ENCODE measurements at places on chromosomes 16 and 17.
A peak's percentile ranks its signal among the peaks of the same experiment; 100 is the strongest.

DNA sequence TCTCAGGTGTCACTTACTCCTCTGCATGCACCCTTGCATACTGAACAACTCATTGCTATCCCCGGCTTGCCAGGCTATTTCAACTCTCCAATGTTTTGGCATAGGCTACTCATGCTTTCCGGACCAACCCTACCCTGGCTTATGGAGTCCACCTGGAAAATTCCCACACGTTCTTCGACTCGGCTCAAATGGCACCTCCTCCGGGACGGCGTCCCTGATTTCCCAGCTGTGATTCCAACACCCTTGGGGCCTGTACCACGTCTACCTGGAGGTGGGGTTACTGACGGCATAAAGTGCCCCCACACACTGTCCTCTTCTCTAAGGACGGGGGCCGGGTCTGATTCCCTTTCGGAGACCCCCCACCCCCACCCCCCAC, 498 bp downstream of the SMYD4 start:
- DNase-seq = no peak

- no peak for DNase-seq
Observed at GRCh38 chr17:18021372-18021771, 17.6 kb downstream of the ATPAF2 start.

- no peak for DNase-seq
Observed at GRCh38 chr16:47079860-47080259, 63.9 kb downstream of the NETO2 start.

- DNase-seq = no peak
Observed at GRCh38 chr16:4179020-4179419, 62.8 kb upstream of the ADCY9 start.

GRCh38 chr16:66401610-66402009, 25.5 kb upstream of the BEAN1 start:
- no peak for DNase-seq

DNA sequence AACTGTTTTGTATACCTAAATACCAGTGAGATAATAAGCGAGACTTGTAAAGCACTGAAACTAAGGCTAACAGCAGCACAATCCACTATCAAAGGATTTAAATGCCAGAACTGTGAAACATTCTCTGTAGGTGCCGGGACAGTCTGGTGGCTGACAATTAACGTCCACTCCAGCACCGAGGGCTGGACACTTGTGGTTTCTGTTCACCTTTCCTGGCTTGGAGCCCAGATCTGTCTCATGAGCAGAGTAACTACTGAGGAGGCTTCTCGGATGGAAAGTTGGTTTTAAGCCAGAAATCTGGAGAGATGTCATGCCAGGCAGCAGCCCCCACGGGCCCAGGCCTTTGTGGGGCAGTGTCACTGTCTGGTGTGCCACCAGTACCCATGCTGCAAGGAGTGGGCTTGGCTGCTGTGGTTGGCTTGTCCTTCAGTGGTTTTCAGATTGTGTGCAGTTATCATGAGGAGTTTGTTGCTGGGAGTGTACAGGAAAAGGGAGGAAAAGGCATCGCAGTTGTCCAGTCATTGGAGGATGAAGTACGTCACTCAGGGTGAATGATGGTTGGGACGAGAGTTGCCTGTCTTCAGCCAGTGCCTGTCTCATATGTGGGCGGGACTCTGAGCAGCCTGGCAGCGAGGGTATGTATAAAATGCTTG, 35.5 kb downstream of the UBN1 start:
- DNase-seq = no peak

- no peak for DNase-seq
Observed at GRCh38 chr17:60356940-60357339, 35.0 kb downstream of the USP32 start.

- no peak for DNase-seq
Observed at GRCh38 chr16:35637683-35638082, 2178.3 kb downstream of the TP53TG3F start.

DNA sequence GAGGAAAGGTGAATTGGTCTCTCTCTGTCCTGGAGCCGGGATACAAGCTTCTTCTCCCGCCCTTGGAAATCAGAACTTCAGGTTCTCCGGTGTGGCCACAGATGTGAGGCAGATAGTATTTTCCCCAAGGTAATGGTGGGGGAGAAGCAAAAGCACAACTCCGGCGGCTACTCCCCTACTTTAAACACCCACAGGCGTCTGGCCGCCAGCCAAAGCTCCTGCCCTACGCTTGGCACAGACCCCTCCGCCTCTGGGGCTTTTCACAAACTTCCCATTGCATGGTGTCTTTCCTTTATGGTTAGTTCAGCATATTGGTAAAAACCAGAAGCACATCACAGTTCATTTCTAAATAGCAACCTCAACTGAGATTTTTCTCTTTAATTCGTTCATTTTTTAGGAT, 39.4 kb upstream of the B4GALNT2 start:
- DNase-seq = no peak

- DNase-seq = no peak
Observed at GRCh38 chr17:81656118-81656743, at the start of gene PDE6G. TSS of gene PDE6G (minus strand) at chr17:81656542. CDS start at chr17:81653305, 3,237 bp downstream.

DNA sequence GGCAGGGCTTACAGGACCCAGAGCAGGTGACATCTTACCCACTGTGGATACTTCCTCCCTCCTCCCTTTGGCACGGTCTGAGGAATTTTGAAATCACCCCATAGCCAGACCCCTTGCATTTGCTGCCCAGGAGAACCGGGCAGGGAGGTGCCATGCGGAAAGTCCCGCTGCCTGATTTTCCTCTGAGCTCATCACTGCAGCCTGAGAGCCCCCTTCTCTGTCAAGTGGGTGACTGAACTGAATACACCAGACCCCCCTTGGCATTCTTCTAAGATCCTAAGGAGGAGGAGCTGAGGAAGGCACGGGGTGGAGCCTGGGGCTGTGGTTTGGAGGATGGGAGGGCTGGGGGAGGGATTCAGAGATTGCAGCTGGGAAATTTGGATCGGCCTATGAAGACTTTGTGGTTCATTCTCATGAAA, 173.4 kb downstream of the RAB11FIP4 start:
- DNase-seq = no peak

DNA sequence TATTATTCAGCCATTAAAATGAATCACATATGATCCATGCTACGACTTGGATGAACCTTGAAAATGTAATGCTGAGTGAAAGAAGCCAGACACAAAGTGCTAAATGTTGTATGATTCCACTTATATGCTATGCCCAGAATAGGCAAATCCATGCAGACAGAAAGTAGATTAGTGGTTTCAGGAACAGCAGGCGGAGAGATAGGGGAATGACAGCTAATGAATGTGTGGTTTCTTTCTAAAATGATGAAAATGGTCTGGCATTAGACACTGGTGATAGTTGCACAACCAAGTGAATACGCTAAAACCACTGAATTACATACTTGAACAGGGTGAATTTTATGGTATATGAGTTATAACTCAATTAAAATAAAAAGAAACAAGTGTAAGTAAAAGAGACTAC, 121.8 kb upstream of the NOG start:
- DNase-seq = no peak

GRCh38 chr17:4006165-4006589, 41.9 kb upstream of the ATP2A3 start:
- DNase-seq = no peak

DNA sequence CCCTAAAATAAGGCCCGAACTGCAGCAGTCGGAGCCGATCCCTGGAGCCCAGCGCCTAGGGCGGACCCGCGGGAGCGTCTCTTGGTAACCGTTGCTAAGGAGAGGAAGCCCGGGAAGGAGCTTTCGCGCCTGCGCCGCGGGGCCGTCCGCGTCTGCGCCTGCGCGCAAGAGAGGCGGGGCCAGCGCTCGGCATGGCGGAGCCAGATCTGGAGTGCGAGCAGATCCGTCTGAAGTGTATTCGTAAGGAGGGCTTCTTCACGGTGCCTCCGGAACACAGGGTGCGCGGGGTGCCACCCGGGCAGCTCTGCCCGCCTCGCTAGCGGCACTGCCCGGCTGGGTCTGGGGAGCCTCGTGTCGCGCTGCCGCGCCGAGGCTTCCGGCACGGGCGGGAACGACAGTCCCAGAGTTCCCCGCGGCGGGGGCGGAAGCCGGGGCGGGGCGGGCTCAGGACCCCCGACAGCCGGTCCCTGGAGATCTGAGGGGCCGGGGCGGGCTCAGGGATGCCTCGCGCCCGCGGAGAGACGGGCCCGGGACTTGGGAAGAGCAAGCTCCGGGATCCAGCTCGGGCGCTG, at the start of gene CDK10:
Gene CDK10 (plus strand): TSS at position 170 of the 572 bp plus-strand sequence. CDS start 22 bp downstream, at position 192.
- DNase-seq = peak; percentile 87
